Lung (tissue), 17 donors: ENCODE measurements at places on chromosomes 6 and 20. TPM values are rescaled to one million over a fixed set of nuclear protein-coding genes. Genes with fewer than 3 reads are reported as not detected.

GRCh38 chr20:37319151-37319671, 26.7 kb upstream of the SRC start:
- no peak for DNase-seq

- DNase-seq = no peak
These were observed 30.6 kb downstream of the SYTL3 start for GRCh38 chr6:158680481-158680880.

GRCh38 chr20:1427457-1428054, 34.7 kb upstream of the FKBP1A start:
- DNase-seq = peak; percentile 9

- DNase-seq = no peak
These were observed 6.1 kb upstream of the FRK start for GRCh38 chr6:116066789-116067188.

DNA sequence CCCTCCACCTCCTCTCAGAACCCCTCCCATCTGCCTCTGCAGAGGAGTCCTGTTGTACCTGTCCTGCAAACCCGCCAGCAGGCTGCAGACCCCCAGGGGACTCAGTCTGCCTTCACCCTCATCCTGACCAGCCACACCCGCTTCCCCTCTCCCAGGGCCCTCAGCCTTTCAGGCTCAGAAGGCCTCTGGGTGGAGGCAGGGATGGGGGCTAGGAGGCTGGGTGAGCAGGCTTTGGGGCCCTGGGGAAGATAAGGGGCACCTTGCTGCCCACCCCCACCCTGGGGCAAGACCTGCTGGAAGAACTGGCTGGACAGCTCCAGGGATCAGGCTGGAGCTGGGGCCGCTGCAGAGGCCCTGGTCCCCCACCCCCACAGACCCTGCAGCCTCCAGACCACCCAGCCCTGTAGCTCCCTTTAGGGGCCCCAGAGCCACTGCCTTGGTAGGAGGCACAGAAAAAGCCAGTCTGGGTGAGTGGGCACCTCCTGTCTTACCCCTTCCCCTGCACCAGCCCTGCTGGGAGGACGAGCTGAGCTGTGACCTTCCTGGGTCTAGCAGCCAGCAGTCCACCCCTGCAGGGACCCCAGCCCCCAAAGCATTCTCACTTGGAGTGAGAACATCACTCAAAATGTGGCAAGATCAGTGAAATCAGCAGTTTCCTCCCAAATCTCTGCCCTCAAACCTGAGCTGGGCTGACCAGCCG, 5.2 kb downstream of the TEAD3 start:
- no peak for DNase-seq

- no peak for DNase-seq
These were observed 621.5 kb downstream of the TENT5A start for GRCh38 chr6:81130969-81131368.

DNA sequence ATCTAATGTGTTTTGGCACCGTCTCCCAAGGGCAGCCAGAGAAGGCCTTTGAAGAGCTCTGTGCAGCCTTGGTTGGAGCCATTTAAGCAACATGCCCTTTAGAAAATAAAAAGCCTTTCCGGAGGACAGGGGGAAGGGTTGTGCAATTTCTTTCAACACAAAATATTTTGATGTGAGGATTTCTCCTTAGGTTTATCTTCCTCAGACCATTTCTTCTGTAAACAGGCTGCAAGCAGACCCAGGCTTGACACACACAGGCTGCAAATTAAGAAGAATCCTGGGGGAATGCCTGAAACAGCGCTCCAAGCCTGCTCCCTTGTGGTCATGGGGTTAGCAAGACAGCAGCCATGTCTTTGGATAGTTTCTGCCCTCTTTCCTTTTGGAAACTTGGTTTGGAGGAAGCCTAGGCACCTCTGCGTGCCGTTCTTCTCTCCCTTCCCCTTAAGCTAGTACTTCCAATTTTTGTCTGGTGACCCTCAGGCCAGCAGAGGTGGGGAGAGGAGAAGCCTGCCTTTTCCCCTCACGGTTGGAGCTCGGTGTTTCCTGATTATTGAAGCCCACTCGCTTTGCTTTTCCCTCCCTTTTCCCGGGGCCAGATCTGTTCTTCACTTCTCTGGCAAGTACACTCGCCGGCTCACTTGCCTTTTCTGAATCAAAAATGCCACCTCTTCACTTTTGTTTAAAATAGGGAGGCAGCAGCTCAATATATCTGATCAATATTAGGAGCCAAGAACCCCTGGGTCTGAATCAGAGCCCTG, 39.6 kb upstream of the NOX3 start:
- peak; percentile 85 for DNase-seq

DNA sequence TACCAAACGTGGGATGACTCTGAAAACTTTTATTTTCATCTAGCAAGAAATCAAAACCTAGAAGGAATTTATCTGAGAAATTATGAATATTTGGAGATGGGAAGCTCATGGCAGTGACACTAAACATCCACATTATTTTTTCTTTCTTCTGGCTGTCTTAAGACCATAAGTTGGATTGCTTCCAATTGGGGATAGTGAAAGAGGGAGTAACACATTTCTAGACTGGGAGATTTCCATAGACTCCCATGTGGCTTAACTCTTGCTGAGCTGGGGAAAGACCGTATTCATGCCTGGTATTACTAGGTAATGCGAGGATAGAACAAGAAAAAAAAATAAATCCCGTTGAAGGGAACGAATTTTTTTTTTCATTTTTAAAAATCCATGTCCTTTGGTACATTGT, 120.0 kb downstream of the UTRN start:
- peak; percentile 57 for DNase-seq

- no peak for DNase-seq
These were observed 148.0 kb downstream of the LRFN2 start for GRCh38 chr6:40439026-40439800.

DNA sequence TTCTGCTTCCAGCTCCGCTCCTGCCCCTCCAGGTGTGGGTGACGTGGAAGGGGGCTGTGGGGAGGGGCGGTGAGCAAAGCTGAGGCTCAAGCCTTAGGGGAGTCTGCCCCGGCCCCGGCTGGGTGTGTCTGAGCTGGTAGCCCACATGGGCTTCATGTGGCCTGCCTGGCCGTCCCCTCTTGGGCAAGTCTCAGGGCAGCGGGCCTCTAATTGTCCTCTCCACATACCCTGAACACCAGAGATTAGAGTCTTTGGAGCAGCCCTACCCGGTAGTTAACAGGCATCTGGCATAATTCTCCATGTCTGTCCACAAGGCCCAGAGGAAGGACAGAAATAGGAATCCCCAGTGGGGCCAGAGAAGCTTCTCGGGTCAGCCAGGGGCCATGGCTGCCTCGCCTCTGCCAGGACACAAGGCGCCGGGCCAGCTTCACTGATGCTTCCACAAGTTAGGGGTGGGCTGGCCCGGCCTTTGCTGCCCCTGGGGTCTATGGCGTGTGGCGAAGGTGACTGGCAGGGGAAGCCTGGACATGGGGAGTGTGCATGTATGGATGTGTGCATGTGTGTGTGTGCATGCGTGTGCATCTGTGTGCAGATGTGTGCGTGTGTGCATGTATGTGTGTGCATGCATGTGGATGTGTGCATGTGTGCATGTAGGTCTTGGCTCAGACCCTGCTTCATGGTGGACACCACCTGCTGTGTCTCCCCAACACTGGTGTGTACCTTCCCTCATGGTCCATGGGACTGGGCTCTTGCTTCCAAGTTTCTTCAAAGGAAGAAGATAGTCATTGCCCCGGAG, 24.0 kb downstream of the FRMD1 start:
- peak; percentile 54 for DNase-seq

- no peak for DNase-seq
These were observed 21.8 kb downstream of the ITPR3 start for GRCh38 chr6:33642897-33643296.

- DNase-seq = no peak
These were observed 142.0 kb downstream of the CEP57L1 start for GRCh38 chr6:109237077-109237985.

DNA sequence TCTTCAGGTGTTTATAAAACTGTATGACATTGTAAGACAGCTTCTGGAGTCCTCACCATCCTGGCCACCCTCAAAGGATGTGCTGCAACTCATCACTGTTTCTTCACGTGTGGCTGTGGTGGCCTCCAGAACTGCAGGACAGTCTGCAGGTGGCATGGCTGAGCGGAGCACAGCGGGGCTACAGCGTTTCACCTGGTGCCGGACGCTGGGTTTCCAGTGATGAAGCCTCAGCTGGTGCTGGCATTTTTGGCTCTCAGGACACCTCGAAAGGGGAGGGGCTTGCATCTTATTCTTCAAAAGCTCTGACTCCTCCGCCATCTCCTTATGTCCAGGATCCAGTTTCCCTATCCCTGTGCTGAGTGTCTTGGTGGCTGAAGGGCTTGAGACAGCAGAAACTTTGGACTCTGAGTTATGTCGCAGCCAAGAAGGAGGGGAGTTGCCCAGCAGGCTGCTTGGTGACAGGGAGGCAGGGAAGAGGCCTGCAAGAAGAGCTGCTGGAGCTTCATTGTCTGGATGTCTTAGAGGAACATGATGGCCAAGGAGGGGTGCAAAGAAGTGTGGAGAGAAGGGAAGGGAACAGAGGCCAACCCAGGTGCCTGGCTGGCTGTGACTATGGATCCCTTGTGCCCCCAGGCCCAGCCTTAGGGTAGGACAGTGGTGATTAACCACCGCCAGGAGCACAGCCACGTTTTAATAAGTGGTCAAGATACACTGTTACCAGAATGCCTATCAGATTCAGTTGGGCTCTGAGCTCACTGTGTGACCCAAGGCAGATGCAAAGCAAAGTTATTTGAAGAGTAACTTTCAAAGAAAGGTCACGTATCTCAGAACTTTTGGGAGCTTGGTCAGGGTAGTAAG, 58.7 kb downstream of the GTF2H5 start:
- no peak for DNase-seq

GRCh38 chr6:13604546-13605416, 10.4 kb upstream of the NOL7 start:
- no peak for DNase-seq

DNA sequence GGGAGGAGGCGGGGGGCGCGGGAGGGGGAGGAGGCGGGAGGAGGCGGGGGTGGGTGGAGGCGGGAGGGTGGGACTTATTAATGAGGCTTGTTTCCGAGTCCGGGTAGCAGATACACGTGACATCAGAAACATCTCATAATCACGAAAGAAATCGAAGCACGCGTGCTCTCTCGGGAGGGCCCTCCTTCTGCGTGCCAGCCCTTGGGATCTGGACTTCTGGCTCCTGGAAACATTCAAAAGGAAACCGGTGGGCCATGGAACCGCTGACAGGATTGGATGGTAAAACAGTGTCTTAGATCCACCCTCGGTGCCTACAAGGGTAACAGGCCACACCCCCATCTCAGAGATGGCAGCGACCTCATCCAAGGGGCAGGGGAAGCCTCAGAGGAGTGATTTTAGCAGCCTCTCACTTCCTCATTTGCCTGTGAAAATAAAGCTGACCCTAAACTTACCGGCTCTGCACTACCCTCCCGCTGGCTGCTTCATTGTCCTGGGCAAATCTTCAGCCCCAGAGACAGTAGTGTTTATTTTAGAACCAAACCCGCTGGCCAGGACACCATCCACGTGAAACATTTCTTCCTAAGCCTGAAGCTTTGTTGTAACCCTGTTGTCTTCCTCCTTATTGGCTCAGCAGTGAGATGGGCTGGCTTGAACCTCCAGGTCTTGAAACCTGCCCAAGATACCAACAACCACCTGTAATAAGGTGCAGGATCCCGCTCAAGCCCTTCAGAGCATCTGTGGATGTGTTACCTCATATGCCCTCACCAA, 97.5 kb downstream of the PSMG4 start:
- peak; percentile 72 for DNase-seq

DNA sequence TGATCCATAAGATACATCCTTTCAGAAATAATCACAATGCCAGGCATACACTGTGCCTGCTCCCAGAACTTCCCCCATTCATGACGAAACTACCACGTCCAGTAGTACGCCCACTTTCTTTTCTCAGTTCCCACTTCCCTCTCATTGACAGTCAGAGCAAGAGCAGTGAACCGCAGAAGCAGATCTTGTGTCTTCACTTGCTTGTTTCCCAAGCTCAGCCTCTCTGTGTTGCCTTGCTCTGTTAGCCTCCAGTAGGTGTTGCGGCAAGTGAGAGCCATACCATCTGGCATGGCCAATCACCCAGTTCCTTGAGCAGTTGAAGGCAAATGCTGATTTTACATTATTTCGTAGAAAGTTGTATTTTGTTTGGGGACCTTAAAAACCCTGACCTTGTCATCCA, 11.7 kb downstream of the UST start:
- peak; percentile 49 for DNase-seq

DNA sequence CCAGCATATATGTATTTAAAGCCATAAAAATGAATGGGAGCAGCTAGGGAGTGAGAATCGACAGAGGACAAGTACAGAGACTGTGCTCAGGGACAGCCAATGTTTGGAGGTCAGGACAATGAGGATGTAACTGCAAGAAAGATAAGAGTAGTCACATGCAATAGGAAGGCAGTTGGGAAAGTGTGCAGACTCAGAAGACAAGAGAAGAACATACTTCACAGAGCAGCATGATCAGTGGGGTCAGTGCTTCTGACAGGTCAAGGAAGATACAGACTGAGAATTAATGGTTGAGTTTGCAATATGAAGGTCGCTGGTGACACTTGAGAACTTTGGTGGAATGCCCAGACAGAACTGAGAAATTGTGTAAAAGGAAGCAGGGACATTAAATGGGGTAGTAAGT, 25.1 kb downstream of the PLAGL1 start:
- no peak for DNase-seq

GRCh38 chr6:83633149-83633548, 75.8 kb downstream of the SNAP91 start:
- no peak for DNase-seq

DNA sequence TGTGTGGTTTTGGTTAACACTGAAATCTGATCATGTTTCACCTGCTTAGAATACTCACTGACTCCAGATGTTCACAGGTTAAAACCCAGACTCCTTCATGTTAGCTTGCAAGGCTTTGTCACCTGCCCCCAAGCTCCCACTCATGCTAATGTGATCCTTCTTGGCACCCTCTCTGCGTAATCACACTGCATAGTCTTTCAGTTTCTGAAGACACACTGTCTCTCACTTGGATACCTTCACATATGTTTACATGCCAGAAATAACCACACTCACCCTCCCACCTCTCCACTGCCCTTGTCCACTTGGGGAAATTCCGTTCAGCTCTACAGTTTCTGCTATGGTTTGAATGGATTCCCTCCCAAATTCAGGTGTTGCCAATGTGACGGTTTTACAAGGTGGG, 234.7 kb upstream of the SASH1 start:
- DNase-seq = no peak

The PRL gene
- not detected for total RNA-seq

The FAM162B gene
- total RNA-seq = 4.7 TPM

The VGLL2 gene
- total RNA-seq = not detected

The FUT9 gene
- total RNA-seq = 0.14 TPM

The NUP43 gene
- 30.2 TPM for total RNA-seq

The TLDC2 gene
- 0.67 TPM for total RNA-seq

The APCDD1L gene
- 0.74 TPM for total RNA-seq

The SLC17A2 gene
- total RNA-seq = not detected

The ZKSCAN8 gene
- total RNA-seq = 13.6 TPM

The UQCC2 gene
- 7.8 TPM for total RNA-seq

The BPIFB1 gene
- 445 TPM for total RNA-seq

The FAM209B gene
- total RNA-seq = not detected
